CD14-positive monocyte (primary cell): ENCODE measurements at places on chromosomes 16 and 17. TPM values are rescaled to one million over a fixed set of nuclear protein-coding genes. Genes with fewer than 3 reads are reported as not detected.

The GABARAP gene
- 2,937 TPM for polyA plus RNA-seq

The KAT7 gene
- 28.1 TPM for polyA plus RNA-seq

The LHX1 gene
- not detected for polyA plus RNA-seq

The TEKT1 gene
- polyA plus RNA-seq, result not detected

The TPPP3 gene
- polyA plus RNA-seq, result 78.6 and 83.5 TPM in 2 replicates

The OR3A3 gene
- not detected for polyA plus RNA-seq

The PRAC2 gene
- polyA plus RNA-seq, result not detected

The TBC1D3C gene
- not detected for polyA plus RNA-seq

The SCIMP gene
- 69.6 and 88.7 TPM in 2 replicates for polyA plus RNA-seq

DNA sequence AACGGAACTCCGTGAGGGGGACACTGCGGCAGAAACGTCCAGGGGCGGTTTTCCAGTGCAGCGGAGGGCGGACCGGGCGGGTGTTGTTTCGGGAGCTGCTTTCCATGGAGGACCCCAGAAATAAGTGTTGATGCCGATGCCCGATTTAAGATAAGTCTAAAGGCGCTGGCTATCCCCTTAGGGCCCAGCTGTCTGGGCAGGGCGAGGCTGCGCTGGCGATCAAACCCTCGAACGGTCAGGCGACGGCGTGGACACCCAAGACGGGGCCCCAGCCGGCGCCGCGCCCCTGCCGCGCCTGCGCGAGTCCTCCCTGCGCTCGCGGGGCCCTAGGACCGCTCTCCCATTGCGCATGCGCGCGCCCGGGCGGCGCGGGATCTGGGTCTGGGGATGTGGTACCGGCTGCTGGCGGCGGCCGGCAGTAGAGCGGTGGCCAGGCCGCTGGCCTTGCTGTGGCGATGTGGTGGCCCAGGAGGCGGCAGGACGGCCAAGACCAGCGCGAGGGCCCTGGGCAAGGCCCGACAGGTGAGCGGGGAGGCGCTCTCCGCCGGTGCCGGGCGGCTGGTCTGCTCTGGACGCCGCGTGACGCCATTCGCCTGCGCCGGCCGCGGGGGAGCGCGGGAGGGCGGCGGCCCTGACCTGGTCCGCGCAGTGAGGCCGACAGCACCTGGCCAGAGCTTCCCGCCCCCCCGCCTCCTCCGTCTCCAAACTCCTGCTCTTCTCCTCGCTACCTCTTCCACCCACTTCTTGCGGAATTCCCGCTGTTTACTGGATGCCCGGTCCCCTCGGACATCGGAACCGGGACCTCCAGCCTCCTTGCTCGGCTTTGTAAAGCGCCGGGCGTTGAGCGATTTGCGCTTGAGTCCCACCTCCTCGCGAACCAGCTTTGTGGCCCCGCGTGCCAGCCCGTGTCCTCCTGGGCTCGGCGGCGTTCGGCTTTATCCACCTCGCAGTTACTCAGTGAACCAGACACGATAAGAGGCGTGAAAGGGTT, 24.0 kb downstream of the DEF8 start:
- peak; percentile 91 for DNase-seq

GRCh38 chr16:24577167-24577566, 37.8 kb downstream of the RBBP6 start:
- DNase-seq, result no peak

DNA sequence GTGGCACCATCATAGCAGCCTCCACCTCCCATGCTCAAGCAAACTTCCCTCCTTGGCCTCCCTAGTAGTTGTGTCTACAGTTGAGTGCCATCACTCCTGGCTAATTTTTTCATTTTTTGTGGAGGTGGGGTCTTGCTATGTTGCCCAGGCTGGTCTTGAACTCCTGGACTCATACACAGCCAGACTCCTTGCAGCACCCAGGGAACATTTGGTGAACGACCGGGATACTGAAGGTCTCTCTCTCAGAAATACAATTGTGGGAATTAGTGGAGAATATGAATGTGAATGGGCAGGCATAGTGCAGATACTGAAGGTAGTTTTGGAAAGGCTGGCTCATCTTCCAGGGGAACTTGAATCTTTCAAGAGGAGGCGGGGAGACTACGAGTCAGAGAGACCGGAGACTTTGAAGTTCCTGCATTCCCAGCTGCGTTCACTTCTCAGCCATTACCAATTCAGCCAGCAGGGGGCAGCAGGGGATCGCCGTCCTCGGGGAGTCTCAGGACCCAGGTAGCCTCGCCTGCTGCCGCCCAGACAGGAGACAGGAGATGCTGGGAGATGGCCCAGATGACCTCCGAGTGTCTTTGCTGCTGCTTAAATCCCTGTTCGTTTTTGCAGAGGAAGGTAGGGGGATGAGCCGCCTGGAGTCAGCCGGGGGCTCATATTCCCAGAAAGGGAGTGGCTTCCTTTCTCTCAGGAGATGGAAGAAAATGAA, 68.6 kb downstream of the HAPSTR1 start:
- no peak for DNase-seq

DNA sequence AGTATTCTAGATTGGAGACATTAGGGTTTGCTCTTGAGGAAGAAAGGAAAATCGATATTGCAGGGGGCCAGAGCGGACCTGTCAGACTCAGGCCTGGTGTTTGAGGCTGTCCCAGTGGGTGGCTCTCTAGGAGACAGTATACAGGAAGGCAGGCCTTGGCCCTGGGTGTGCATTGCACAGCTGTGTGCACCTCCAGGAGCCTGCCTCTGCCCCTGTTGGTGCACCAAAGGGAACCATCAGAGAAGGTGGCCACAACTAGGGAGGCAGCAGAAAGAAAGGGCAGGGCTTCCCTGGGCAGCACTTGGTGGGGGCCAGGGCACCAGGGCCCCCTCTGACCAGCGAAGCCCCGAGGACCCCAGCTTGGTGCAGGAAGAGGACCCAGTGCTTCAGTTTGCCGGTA, 188.0 kb downstream of the NTN1 start:
- DNase-seq, result no peak

GRCh38 chr17:8333281-8333680, 6.4 kb upstream of the ODF4 start:
- no peak for DNase-seq

DNA sequence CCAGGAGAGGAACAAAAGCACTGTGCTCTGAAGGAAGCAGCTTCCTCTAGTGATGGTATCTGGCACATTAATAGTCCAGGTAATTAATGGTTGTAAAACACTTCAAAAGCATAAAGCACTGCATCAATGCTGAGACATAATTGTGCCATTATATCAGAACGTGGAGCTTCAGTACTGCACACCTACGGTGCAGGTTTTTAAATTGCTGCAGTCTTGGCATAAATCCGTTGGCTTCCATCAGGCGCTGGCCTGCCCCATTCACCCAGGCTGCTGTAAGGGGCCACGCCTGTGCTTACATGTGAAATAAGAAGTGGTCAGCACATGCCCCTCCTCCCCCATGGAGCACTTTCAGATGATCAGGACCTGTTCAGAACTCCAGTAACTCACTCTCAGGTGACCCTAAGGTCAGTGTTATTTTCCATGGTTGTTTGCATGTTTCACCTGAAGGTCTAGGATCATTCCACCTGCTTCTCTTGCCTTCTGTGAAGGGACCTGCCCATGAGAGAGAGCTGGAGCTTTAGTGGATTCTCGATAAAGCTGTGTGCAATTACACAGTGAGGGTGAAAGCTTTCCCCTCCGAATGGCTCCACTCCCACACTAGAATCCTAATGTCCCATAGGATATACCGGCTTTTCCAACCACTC, 345.3 kb downstream of the CA10 start:
- DNase-seq, result no peak

DNA sequence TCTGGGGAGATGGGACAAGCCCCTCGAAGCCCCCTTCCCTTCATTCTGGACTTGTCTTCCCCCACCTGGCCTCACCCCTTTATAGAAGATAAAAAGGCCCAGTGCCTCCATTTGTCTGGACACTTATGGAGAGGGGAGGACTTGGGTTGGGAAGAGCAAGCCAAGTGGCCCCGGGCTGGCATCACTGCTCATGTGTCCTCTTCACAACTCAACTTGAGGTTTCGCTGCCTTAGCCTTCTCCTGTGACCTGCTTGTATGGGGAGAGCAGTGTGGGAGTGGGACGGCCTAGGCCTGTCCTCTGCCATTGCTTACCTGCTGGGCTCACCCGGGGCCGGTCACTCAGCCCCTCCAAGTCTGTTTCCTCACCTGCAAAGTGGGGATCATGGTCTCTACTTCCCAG, 1.4 kb downstream of the PAQR4 start:
- DNase-seq, result no peak

DNA sequence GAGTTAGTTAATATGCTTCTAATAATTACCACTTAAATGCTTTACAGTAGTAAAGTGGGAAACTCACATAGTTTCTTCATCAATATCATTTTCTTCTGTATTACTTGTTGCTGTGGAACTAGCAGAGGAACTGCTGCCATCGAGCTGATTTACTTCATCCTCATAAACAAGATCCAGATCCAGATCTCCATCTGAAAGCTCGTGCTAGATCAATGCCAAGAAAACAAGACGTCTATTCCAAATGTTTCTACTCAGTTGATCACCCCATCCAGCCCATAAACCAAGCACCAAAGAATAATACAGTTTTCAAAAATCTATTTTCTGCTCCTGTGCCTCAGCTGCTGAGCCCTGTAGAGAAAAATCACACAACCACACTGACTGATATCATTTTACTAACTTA, 59.1 kb downstream of the TRIM37 start:
- DNase-seq, result no peak

- no peak for DNase-seq
Observed at GRCh38 chr16:471353-472198, 46.1 kb downstream of the RAB11FIP3 start.

- peak; percentile 24 for DNase-seq
Observed at GRCh38 chr17:7515911-7516610, 31.9 kb downstream of the POLR2A start.

- peak; percentile 14 for DNase-seq
Observed at GRCh38 chr16:28212532-28212873, 738 bp upstream of the XPO6 start.

DNA sequence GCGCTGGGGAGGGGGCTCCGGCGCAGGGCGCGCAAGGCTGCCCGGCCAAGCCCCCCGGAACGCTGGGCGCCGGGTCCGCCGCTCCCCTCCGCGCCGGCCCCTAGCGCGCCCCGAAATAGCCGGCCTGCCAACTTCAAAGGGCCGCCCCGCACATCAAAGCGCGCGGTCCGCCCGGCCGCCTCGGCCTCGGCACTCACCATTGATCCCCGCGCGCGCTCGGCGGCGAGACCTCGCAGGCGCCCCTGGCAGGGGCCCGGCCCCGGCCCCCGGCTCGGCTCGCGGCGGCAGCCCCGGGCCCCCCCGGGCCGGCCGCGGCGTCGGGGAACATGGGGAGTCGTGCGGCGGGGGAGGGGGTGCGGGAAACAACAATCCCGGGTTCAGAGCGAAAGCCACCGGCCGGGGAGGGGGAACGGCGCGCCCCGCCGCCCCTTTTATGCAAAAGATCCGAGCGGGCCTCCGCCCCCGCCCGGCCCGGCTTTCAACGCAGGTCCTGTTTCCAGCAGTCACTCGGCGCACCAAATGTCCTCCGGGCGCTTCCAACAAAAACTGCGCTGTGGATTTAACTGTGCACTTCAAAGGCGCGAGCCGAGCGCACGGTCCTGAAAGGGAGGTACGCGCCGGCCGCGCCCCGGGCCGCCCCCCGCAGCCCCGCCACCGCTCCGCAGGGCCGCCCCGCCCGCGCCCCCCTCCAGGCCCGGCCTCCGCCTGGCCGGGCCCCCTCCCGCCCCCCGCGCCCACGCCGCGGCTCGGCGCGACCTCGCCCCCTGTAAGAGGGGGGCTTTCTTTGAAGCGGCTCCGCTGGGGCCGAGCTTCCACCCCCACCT, 608 bp downstream of the AXIN2 start:
- no peak for DNase-seq

- no peak for DNase-seq
Observed at GRCh38 chr16:21145738-21146137, 4.9 kb downstream of the DNAH3 start.

DNA sequence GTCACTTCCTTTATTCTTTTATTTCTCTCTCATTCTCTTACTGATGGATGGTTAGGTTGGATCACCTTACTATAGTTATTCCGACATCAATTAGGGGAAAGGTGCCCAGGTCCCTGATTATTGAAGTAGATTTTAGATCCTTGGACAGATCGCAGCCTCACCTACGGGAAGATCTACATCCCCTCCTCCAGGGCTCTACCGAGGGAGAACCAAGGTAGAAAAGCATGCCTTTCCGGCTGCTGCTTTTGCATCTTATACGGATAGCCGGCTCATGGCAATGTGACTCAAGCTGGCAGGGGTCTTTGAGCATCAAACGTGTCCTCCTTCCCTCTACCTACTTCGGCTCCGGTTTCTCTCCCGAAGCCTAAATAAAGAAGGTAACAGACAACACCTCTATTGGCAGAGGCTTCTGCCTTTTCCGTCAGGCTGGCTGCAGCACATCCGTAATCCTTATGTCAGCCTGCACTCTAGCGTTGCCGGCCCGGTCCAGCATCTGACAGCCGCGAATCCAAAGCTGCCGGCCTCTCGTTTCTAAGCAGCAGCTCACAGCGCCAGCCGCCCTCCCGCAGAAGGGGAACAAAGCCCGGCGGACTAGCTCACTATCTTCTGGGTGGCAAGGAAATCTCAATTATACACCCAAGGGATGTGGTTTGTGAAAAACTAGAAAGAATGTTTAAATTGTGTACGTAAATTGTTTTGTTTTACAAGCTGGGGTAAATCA, 46.9 kb downstream of the IRX6 start:
- no peak for DNase-seq

GRCh38 chr17:75783803-75784472, 668 bp upstream of the UNK start:
- DNase-seq, result no peak

- no peak for DNase-seq
Observed at GRCh38 chr16:87288753-87289362, 28.3 kb downstream of the C16orf95 start.

DNA sequence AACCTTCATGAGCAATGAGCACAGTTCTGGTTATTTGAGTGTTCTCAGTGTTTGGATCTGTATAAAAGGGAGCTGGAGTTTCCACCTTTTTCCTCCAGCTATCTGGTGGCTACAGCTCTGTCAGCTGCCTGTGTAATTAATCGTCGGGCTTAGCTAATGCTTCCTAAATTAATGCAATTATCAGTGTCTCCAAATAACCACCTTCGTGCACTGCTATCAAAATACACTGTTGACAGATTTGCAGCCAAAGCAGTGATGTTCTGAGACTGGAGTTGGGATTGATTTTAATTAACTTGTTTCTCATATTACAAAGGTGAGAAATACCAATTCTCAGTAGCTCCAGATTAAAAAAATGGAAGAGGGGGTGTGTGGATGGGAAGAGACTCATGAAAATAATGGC, 325.8 kb downstream of the CBLN1 start:
- no peak for DNase-seq
